ENCODE measurements at places on chromosomes 7 and 10.

DNA sequence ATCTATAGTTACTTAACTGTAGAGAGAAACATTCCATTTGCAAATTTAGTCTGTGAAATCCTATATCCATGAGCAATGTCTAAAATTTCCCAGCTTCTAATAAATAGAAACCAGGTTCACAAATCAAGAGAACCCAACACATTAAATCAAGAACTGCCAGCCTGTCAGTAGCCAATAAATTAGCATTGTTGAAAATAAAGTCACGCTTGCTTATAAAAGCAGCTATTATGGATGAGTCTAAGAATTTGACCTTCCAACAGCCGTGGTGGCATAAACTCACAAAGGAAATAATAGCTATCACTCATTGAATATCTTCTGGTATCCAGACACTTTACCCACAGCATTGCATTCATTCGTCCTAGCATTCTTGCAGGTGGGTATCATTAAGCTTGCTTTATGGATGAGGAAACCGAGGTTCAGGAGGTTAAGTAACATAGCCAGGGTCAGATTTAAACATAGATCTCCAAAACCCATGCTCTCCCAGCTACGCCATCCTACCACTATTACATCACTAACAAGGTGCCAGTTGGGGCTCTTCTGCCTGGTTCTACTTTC lies 260.1 kb upstream of the YAE1 start:
- no peak for DNase-seq

DNA sequence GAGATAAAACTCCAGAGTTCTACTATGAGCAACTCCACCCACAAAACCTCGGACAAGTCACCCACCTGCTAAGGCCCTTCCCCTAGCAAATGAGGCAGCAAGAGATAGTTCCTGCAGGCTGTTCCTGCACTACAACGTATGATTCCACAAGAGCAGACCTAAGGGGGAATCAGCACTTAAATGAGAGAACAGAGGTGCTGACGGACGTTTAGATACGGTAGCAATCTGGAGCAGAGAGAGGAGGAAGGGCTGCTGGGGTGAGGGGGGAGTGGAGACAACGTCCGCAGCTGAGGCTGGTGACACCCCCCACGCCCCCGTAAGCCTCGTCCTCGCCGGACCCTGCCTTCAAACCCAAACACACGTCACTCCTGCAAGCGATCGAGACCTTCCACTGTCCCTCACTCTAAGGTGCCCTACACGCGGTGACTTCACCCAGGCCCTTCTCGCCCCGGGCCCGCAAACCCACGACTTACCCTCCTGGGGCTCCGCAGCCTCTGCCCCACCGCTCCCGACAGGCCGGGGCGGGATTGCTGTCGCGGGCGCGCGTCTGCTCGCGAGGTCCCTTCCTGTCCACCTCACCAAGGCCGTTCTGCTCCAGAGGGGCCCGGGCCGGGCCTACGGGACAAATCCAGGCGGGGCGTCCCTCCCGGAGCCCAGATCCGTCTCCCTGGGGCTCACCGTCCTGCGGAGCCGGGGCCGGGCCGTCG lies 635 bp downstream of the ZNF12 start:
- DNase-seq: peak; percentile 14

- no peak for DNase-seq
Observed at GRCh38 chr7:121330053-121330833, 1.4 kb downstream of the WNT16 start.

GRCh38 chr10:129949891-129950291 lies 14.2 kb downstream of the EBF3 start:
- DNase-seq: no peak

DNA sequence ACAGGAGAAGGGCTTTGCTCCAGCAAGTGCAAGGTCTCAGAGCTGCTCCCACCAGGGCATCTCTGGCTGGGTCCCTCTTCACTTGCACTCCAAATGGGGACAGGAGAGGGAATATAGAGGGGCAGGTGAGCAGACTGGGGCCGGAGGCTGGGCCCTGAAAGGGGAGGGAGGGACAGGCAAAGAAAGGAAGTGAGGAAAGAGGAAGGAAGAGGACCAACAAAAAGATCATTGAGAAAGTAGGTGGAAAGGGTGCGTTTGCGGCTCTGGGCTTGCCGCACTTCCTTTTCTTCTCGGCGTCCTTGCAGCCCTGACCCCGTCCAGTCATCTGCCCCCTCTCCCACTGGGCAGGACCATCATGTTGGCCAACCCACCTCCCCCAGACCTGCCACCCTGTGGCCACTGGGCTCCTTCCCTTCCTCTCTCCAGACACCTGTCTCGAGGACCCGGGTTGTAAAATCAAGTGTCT lies 14.0 kb downstream of the ITPRIP start:
- no peak for DNase-seq

DNA sequence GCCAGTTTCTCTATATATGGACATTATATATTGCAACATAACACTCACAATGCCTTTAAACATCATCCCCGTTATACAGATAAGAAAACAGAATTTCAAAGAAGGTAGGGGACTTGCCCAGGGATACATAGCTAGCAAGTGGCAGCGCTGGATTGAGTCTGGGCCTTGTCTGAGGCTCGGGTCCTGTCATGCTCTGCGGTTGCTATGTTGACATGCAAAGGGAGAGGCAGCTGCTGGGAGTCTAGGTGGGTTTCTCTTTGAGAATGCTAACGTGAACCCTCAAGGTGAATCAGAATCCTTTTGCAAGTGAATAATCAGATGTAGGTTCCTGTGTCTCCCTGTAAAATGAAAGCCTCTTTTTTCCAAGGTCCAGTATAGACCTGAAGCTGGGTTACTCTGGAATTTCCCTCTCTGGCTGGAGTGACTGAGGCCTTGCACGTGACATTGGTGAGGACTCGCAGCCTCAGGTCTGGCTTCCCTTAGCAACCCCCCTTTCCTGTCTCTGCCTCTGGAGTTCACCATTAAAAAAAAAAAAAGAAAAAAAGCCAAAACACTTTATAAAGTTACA lies 38.9 kb downstream of the TCF7L2 start:
- no peak for DNase-seq

DNA sequence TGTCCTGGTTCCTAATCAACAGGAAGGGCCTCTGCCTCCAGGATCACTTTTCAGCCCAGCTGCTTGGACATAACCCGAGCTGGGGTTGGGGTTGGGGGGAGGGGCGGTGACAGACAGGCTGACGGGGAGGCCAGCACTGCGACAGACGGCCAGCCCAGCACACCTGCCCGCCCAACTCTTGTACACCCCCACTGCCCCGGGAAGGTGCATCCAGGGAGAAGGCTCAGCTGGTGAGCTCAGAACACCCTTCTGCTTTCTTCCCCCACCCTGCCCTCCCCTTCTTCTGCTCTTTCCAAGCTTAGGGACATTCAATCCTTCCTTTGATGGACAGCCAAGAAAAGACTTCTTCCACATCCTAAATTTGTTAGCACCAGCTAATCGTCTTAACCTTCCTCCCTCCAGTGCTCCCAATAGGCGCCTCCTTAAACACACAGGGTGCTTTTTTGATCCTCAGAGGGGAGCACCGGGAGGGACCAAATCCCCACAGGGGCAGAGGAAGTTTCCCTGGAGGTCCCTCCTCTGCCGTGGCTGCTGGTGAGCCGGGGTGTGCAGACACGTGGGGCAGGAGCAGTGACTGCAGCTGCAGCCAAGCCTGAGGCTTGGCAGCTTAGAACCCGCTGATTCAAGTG lies 44.7 kb downstream of the COL13A1 start:
- no peak for DNase-seq

DNA sequence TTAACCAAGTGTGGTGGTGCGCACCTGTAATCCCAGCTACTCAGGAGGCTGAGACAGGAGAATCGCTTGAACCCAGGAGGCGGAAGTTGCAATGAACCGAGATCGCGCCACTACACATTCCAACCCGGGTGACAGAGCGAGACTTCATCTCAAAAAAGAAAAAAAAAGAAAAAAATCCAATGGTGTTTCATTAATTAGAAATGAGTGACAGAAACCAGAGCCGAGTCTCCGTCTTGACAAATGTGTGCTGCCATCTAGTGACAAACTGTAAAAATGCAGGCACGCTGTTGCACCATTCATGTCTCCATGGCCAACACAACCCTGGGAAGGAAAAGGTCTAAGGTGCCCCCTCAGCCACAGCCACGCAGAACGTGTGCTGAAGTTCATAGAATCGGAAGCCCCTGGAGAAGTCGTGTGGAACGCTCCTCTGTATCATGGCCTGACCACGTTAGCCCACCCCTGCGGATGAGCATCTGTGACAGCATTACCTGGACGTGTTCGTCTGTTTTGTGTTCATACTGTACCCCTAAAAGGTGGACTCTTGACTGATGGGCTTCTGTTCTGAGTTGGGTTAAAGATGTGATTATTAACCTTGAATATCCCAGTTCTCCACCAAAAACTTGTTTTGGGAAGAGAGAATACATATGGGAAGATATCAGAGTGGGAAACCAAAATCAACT lies 94.9 kb downstream of the LYZL2 start:
- peak; percentile 59 for DNase-seq

DNA sequence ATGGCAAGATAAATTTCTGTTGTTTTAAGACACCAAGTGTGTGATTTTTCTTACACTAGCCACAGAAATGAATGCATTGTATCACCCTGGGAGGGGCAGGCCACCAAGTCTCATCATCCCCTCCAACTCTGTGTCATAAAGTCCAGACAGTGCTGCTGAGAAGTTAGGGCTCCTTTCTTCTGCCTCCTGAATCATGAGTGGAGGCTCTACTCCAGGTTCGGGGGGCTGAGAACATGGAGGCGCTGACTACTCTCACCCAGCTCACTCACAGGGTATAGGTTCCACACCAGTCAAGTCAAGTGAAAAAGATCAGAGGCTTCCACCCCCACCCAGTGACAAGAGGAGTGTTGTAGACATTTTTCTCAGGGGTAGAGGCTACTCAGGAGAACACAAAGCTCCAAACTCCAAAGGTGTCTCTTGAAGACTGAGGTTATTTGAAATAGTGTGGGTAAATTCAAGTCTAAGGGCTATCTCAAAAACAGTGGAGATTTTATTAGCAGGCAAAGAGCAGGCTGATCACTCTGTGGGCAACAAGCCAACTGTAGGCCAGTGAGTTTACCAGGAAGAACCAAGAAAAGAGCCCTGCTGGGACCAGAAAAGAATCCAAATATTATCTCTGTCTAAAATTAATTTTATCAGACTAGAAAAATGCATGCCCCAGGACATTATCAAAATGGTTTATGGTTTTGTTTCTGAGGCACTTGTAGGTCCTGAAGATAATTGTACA lies 118.6 kb upstream of the RET start:
- DNase-seq: no peak

DNA sequence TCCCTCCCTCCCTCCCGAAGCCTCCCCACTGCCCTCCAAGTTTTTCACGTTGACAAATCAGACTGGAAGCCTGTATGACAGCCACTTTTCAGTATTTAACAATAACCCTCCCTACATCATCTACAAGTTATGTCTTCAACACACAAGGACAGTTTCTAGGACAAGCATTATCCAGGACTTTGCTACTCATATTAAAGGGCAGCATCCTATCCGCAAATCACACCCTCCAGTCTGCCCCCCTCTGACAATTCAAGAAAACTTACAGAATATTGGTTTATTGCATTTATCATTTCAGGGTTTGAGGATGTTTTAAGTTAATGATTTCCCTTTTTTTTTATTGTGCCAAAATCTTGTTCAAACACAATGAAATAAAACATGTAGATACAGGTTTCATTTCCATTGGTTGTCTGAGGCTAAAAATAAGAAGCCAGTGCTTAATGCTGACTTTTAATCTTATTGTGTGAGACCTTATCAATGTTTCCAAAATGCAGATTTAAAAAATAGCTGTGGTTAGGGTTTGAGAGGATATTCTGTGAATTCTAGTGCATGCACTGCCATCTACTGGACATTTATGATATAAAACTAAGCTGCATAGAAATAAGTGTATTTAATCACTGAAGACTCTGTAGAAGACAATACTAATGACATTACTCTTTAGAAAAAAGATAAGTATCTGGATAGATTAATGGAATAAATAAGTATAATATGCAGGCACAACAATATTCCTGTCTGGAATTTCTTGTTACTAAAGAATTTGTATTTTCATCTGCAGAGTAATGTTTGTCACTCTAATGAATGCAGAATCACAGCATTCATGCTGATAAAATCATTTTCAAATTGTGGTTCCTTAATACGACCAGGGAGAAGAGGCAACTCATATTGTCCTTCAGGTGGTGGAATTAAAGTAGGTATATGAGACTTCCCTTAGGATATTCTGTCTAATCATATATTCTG lies 64.1 kb downstream of the CAV1 start:
- DNase-seq: peak; percentile 52

- no peak for DNase-seq
Observed at GRCh38 chr7:40315277-40315676, 180.5 kb downstream of the SUGCT start.

- no peak for DNase-seq
Observed at GRCh38 chr7:831596-832166, 595 bp upstream of the SUN1 start.

- DNase-seq: no peak
Observed at GRCh38 chr10:132960631-132961419, 18.5 kb upstream of the CFAP46 start.

DNA sequence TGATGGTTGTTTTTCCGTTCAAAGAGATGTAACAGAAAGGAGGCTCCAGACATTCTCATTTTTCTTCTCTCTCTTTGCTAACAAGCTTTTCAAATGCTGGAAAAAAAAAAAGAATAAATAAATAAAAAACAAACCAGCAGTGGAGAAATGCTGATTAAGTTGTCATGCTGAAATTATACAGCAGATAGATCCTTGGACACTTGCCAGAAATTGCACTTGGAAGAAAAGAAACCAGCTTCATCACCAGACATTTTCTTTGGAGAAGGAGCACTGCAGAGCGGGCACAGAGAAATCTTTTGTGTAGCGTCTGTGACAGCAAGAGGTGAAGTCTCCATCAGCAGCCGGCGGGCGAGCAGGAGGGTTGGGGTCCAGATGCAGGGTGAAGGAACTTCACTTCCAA lies 55.8 kb downstream of the CLRN3 start:
- no peak for DNase-seq

DNA sequence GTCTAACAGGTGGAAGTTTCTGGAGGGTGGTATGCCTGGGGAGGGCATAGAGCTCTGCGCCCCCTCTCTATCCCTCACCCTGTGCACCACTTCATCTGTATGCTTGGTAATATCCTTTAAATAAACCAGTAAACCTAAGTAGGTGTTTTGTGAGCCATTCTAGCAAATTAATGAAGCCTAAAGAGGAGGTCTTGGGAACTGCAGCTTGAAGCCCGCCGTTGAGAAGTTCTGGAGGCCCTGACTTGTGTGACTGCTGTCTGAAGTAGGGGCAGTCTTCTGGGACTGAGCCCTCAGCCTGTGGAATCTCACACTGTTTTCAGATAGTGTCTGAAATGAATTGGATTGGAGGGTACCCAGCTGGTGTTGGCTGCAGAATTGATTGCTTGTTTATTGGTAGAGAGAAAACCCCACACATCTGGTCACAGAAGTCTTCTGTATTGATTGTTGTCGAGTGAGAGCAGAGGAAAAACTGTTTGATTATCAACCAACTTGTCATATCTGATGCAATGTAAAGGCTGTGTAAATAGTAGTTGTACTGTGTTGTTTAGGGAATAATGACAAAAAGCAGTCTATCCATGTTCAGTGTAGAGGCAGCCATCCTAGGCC lies 4.7 kb downstream of the CRCP start:
- no peak for DNase-seq

Measured in cerebellar cortex (tissue), 1 donor.